Left lung (tissue), 14 donors: ENCODE measurements at places on chromosomes 6 and 20. TPM values are rescaled to one million over a fixed set of nuclear protein-coding genes. Genes with fewer than 3 reads are reported as not detected.

- DNase-seq: no peak
These were observed 118.5 kb downstream of the DLL1 start for GRCh38 chr6:170172392-170172791.

DNA sequence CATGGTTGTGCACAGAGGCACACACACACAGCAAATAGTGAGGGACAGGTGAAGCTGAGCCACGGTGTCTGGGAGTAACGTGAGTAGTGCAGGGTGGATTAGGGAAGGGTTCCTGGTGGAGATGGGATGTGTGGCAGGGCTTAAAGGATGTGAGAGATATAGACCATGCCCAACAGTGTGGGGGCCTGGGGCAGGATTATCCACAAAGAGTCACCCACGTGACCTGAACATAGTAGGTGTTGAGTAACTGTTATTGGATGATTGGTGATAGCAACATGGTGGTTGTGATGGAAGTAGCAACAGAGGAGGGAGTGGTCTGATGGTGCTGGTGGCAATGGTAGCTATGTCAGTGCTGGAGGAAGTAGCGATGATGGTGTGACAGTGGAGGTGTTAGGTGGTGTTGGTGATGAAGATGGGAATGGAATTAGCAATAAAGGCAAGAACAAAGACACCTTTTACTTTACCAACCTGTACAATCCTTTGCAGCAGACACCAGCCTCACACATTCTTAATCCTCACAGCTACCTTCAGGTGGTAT is 135.1 kb downstream of the MRPL14 start:
- DNase-seq: no peak

DNA sequence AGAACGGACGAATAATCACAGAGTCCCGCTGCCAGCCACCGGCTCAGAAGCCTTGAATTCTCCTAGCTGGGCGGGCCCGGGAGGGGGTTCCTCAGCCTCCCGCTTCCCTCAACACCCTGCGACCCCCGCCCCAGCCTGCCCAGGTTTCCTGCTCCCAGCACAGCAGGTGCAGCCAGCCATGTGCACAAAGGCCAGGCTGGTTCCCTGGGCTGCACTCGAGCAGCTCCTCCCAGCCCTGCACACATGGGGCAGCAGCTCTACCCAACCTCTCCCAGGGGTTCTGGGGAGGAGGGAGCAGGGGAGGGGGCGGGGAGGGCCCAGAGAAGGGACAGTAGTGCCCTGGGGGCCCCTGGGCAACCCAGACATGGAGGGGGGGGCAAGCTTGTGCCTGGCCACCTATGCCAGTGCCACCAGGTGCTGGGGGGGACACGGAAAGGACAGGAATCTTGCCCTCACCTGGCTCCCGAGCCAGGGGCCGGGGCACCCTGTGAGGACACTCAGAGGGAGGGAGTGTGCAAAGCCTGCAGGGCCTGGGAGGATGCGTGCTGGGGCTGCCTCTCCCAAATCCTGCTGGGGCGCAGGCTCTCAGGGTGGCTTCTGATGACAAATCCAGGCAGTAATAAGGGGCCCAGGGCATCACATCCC is 1.2 kb upstream of the NTSR1 start:
- DNase-seq: no peak

- DNase-seq: no peak
These were observed 234.2 kb upstream of the EXOC2 start for GRCh38 chr6:927157-927556.

DNA sequence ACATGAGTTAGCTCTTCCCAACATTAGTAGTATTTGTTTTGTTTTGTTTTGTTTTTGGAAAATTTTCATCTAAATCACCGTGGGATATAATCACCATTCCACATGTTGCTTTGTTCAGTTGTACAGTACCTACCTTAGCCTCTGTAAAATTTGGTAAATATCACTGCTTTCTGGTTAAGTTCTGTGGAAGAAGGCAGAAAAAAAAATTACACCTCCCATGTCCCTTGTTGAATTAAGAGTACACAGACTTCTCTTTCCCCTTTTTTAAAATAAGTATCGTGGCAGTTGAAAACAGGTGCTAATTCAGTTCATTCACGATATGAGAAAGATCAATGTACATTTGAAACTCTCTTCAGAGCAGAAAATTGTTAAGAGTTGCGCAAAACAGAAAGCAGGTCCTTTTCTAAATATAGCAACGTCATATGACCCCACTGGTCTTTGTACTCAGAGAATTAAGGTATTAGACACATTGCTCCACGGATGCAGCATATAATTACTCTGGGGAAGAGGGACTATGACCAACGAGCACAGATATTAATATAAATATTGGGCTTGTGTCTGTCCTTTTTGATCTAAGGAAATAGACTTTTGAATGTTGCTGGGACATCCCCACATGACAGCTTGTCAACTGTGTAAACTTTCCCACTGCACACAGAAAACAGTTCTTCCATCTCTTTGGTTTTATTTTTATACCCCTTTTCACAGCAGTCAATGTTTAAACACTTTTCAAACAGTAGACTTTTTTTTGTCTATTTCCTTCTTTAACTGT is 58.6 kb upstream of the ZNF217 start:
- DNase-seq: no peak

GRCh38 chr6:9612489-9612888 is 802.4 kb downstream of the TFAP2A start:
- no peak for DNase-seq

- no peak for DNase-seq
These were observed 49.8 kb downstream of the TSHZ2 start for GRCh38 chr20:53021934-53022333.

GRCh38 chr20:20130399-20130798 is 78.1 kb downstream of the CFAP61 start:
- DNase-seq: no peak

GRCh38 chr6:34062815-34063214 is 83.1 kb downstream of the GRM4 start:
- DNase-seq: no peak

- no peak for DNase-seq
These were observed 44.1 kb downstream of the CTNNBL1 start for GRCh38 chr20:37737826-37738420.

GRCh38 chr20:4045741-4046140 is 30.4 kb upstream of the RNF24 start:
- DNase-seq: no peak

GRCh38 chr20:25394276-25394675 is 3.6 kb upstream of the ABHD12 start:
- DNase-seq: no peak

Gene DEF6
- polyA plus RNA-seq: 7.8 TPM

Gene CCN6
- 0.55 TPM for polyA plus RNA-seq

Gene NDUFAF4
- 26.1 TPM for polyA plus RNA-seq
